ENCODE measurements at places on chromosomes 16 and 17. TPM values are rescaled to one million over a fixed set of nuclear protein-coding genes. Genes with fewer than 3 reads are reported as not detected.

DNA sequence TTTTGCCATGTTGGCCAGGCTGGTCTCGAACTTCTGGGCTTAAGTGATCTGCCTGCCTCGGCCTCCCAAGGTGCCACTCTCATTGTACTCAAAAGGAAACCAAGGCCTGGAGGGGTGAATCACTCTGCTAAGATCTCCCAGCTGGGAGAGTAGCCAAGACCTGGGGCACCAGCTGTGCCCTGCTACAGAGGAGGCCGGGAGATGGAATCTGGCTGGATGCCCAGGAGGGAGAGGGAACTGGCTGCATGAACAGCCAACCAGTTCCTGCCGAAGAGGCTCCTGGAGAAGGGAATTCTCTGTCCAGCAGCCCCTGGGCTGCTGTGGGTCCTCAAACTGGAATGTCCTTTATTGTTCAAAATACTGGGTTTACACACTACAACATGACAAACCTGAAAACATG, 238.7 kb upstream of the CIBAR2 start:
- H3K4me1 ChIP-seq = peaks cover 70% of the 10 kb centered on the region
- no peaks in the 10 kb centered on the region for H3K27me3 ChIP-seq
- peak; percentile 59 for DNase-seq

Gene RASL10B
- total RNA-seq = 20.5 TPM

GRCh38 chr17:30234296-30234695, 1.2 kb downstream of the SLC6A4 start:
- H3K36me3 ChIP-seq = no peaks in the 10 kb centered on the region
- H3K4me3 ChIP-seq = no peak overlapping the region
- peaks cover 85% of the 10 kb centered on the region for H3K27me3 ChIP-seq
- H3K4me1 ChIP-seq = peaks cover 23% of the 10 kb centered on the region
- no peak overlapping the region for H3K27ac ChIP-seq
- no peak for DNase-seq

- no peaks in the 10 kb centered on the region for H3K27me3 ChIP-seq
- H3K27ac ChIP-seq = no peak overlapping the region
- no peak for DNase-seq
- peaks cover 17% of the 10 kb centered on the region for H3K36me3 ChIP-seq
- peaks cover 4% of the 10 kb centered on the region for H3K4me1 ChIP-seq
- no peak overlapping the region for H3K4me3 ChIP-seq
Measured at GRCh38 chr17:37179893-37180292, 195.9 kb upstream of the C17orf78 start.

DNA sequence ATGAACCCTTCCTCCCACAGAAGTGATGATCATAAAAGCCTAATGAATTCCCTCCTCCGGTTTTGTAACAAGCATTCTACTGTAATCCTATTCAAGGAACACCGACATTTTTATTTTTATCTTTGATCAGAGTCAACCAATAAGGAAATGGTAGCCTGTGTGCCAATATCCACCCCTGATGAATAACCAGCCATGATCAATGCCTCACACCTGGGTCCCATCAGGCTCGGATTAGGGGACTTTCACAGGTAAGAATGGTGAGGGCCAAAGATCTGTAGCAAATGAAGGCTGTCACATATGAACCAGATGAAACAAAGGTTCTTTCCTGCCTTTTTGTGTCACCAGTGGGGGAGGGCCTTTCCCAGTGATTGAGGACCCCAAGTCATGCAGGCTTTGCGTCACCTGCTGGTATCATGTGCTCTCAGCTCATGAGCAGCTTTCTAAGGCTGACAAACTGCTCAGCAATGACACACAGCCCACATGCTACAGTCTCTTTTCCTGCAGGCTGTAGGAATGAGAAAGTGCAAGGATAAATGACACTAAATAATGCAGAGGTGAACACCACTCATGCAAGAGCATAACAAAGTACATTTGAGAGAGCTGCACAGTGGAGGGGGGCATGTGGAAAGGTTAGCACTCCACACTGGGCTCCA, 34.9 kb downstream of the TOM1L2 start:
- no peaks in the 10 kb centered on the region for H3K27me3 ChIP-seq
- H3K27ac ChIP-seq = peak overlapping the region; percentile 99
- H3K36me3 ChIP-seq = no peaks in the 10 kb centered on the region
- no peak overlapping the region for H3K4me3 ChIP-seq
- DNase-seq = no peak
- H3K4me1 ChIP-seq = peaks cover 88% of the 10 kb centered on the region

Gene EXOC3L1
- total RNA-seq = not detected

DNA sequence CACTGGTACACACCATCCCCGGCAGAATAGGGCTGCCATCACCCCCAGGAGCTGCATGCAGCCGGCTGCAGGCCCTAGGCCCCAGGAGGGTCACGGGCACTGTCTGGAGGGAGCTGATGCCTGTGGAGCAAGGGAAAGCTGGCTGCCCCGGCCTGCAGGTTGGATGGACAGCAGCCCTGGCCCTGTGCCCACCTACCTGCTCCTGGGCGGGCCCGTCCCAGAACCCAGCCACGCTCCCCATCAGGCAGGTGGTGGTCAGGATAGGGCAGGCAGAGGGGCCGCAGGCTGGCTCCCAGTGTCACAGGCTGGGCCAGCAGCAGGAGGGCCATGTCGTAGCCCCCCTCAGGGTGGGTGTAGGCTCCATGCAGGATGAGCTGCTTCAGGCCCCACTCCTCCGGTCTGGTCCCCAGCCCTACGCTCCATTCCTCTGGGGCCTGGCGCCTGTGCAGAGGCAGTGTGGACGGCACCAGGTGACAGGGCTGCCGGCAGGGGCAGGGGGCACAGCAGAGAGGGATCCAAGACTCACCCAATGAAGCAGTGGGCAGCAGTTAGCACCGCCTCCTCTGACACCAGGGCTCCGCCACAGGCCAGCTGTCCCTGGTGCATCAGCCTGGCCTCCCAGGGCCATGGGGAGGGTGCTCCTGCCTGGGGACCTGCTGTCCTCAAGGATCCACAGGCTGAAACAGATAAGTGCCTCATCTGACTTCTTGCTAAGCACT, 4.0 kb downstream of the PRSS53 start:
- no peak overlapping the region for H3K27ac ChIP-seq
- H3K36me3 ChIP-seq = peaks cover 8% of the 10 kb centered on the region
- H3K27me3 ChIP-seq = no peaks in the 10 kb centered on the region
- H3K4me1 ChIP-seq = no peaks in the 10 kb centered on the region
- no peak overlapping the region for H3K4me3 ChIP-seq

DNA sequence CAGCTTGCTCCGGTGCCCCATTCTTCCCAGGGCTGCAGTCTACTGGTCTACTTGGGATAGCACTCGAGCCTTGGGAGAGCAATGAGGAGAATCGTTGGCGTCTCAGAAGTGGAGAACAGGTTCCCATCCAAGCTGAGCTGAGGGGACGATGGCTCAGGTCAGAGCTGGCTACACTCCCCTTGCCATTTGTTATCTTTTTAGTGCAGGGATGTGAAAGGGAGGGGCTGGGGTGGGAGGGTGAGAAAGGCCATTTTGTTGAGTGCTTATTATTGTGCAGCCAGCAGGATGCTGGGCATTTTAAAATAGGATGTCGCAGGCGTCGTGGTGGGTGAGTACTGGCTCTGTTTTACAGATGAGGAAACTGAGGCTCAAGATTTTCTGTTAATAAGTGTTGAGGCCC, 410.8 kb downstream of the SNX29 start:
- DNase-seq = no peak
- no peaks in the 10 kb centered on the region for H3K36me3 ChIP-seq
- no peaks in the 10 kb centered on the region for H3K27me3 ChIP-seq
- H3K27ac ChIP-seq = no peak overlapping the region

GRCh38 chr17:27244011-27244410, 49.9 kb upstream of the WSB1 start:
- H3K27ac ChIP-seq = peak overlapping the region; percentile 21
- H3K27me3 ChIP-seq = no peaks in the 10 kb centered on the region
- no peaks in the 10 kb centered on the region for H3K36me3 ChIP-seq
- no peak for DNase-seq
- H3K4me3 ChIP-seq = no peak overlapping the region

DNA sequence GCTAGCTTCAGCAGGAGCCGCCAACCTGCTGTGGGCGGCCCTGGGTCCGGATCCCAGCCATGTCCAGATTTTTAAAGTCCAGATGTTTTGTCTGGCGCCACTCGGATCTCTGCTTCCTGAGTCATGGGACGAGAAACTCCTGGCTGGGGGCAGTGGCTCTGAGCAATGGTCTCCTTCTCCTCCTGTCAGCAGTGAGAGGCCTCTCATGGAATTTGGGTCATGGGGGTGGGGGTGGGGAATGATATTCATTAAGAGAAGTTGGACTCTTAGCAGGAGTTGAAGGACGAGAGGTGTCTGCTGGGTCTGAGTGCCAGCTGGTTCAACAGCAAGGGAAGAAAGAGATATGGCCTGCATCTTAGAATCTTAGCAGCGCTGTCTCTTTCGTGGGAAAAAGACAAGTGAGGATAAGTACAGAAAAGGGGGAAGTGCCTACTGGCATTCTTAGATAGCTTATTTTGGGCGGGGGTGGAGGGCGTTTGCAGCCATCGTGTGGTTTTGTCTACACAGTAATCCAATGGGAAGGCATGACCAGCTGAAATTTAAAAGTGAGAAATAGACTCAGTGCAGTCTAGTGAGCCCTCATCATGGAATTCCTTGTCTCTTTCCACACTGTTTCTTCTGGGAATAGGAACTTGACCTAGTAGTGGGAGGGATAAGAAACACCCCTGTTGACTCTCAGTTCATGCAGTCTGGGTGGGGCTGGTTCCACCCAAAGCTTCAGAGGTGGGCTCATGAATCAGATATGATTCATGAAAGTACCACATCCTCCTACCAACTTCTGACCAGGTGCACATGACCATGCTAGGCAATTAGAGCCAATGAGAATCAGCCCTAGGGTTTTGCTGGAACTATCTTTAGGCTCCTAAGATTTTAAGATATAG, 80.5 kb downstream of the MYH13 start:
- peak overlapping the region; percentile 26 for H3K27ac ChIP-seq
- H3K4me1 ChIP-seq = peaks cover 12% of the 10 kb centered on the region
- H3K4me3 ChIP-seq = no peak overlapping the region

Gene TAT
- 0.07 TPM for total RNA-seq

- peaks cover 37% of the 10 kb centered on the region for H3K27me3 ChIP-seq
- H3K27ac ChIP-seq = no peak overlapping the region
- peaks cover 7% of the 10 kb centered on the region for H3K4me1 ChIP-seq
- no peak overlapping the region for H3K4me3 ChIP-seq
Measured at GRCh38 chr16:54694651-54695050, 236.0 kb upstream of the IRX5 start.

- H3K27ac ChIP-seq = no peak overlapping the region
- H3K4me3 ChIP-seq = no peak overlapping the region
- peaks cover 10% of the 10 kb centered on the region for H3K4me1 ChIP-seq
Measured at GRCh38 chr17:58786586-58787295, 31.1 kb downstream of the PPM1E start.

GRCh38 chr17:633133-633532, 81.5 kb downstream of the VPS53 start:
- no peaks in the 10 kb centered on the region for H3K27me3 ChIP-seq
- DNase-seq = no peak
- no peak overlapping the region for H3K27ac ChIP-seq

DNA sequence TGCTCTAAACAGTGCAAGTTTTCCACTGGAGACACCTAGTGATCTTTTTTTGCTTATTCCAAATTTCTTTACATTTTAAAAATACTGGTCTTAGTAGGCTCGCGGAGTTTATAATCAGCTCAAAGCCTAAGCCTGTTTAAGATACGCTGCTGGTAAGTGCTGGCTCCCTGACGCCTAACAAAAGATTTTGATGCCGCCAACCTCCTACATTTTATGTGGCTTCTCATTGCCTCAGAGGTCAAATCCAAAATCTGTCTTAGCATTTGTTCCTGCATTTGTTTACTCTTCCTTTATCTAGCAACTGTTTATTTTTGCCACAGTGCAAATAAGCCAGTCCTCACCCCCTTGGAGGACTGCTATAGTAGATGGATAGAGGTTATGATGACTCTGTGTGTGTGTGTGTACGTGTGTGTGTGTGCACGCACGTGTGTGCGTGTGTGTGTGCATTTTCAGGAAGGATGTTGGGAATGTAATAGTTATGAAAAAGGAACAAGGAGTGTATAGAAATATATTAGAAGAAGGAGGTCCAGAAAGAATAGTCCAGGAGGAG, 24.8 kb downstream of the HS3ST3B1 start:
- no peak overlapping the region for H3K4me3 ChIP-seq
- H3K36me3 ChIP-seq = no peaks in the 10 kb centered on the region
- H3K27ac ChIP-seq = no peak overlapping the region
- H3K4me1 ChIP-seq = peaks cover 9% of the 10 kb centered on the region
- peaks cover 6% of the 10 kb centered on the region for H3K27me3 ChIP-seq

DNA sequence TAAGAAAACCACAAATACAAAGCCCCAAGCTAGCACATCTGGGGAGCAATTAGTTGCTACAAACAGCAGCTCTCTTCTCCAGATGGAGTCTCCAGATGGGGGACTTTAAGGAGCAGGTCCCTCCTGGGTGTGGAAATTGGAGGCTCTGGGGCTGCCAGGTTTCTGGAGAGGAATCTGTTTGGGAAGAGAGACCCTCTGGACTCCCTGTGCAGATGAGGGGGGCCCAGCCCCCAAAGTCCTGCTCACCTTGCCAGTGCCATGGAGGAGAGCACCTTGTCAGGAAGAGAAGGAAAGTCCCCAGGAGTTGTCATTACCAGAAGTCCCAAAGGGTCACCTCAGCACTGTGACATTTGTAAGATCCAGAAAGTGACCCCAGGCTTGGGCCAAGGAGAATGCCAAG, 14.8 kb downstream of the TEKT5 start:
- DNase-seq = no peak
- H3K27ac ChIP-seq = no peak overlapping the region
- H3K36me3 ChIP-seq = no peaks in the 10 kb centered on the region
- no peak overlapping the region for H3K4me3 ChIP-seq

GRCh38 chr17:72359811-72360210, 239.0 kb downstream of the SOX9 start:
- peaks cover 2% of the 10 kb centered on the region for H3K36me3 ChIP-seq
- H3K27me3 ChIP-seq = no peaks in the 10 kb centered on the region
- no peak for DNase-seq
- H3K27ac ChIP-seq = no peak overlapping the region
